ENCODE measurements at places on chromosomes 7 and 10. TPM values are rescaled to one million over a fixed set of nuclear protein-coding genes. Genes with fewer than 3 reads are reported as not detected.
A peak's percentile ranks its signal among the peaks of the same experiment; 100 is the strongest.

DNA sequence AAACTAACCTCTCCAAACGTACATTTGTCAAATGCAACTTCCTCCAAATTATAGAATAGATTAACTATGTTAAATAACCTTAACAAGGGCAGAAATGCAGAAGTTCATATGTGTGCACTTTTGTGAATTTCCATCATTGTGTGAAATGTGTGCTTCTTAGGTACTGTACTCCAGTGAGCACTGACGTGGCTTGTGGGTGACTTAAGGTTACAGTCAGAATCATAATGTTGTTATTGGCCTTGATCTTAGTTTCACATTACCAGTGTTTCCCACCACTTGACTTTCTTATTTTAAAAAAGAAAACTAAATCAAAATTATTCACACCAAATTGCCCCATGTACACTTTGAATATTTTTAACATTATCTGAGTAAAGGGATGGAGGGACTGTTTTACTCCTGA is 155.1 kb upstream of the FZD8 start:
- DNase-seq, result no peak

GRCh38 chr10:62583876-62584615 is 209.9 kb downstream of the ZNF365 start:
- DNase-seq, result no peak

- DNase-seq, result no peak
These were observed 267.7 kb downstream of the FGFR2 start for GRCh38 chr10:121330563-121330962.

DNA sequence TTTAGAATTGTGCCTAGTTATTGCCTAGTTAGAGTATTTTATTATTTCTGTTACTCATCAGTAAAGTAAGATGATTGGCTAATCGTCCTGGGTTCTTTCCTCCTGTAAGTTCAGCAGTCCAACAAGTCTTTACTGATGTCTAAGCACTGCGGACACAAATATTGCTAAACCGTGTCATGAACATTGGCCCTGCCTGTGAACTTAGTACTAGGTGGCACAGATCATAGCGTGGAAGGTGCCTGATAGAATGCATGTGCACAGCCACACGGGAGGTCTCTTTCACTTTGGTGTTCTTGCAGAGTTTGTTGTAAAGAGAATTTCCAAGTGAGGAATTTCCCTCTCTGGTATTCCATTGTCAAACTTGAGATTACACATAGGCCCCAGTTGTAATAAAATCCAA is 38.0 kb downstream of the RBM33 start:
- no peak for DNase-seq

DNA sequence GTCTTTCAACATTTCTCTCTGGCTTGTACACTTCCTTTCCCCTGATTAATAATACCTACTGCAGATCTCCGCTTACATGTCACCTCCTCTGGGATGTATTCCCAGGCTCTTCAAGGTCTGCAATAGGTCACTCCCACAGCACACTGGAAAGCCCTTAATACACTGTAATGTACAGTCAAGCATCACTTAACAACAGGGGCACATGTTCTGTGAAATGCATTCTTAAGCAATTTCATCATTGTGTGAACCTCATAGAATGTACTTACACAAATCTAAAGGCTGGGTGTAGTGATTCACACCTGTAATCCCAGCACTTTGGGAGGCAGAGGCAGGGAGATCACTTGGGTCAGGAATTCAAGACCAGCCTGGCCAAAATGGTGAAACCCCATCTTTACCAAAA is 1.9 kb downstream of the COX15 start:
- DNase-seq, result no peak

- peak; percentile 50 for DNase-seq
These were observed 68.0 kb upstream of the SAMD8 start for GRCh38 chr10:75043256-75044131.

DNA sequence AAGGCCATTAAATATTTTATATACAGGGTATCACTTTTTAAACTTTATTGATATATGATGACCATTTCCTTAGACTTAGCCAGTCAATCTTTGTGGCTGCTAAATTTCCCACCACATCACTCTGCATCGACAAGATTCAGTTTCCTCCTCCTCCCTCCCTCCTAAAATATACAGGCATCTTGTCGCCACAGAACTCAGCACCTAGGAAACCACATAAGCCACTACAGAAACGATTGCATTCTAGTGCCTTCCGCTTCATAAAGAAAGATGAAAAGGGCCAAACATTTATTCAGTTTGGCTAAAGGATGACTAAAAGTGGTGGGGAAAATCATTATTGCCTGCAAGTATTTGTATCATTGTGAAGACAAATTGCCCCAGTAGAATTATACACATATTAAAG is 30.7 kb downstream of the ERCC6 start:
- DNase-seq, result no peak

- DNase-seq, result no peak
These were observed 176.1 kb downstream of the ABCA13 start for GRCh38 chr7:48347230-48347825.

- no peak for DNase-seq
These were observed 516.9 kb upstream of the LRRN3 start for GRCh38 chr7:110573862-110574528.

DNA sequence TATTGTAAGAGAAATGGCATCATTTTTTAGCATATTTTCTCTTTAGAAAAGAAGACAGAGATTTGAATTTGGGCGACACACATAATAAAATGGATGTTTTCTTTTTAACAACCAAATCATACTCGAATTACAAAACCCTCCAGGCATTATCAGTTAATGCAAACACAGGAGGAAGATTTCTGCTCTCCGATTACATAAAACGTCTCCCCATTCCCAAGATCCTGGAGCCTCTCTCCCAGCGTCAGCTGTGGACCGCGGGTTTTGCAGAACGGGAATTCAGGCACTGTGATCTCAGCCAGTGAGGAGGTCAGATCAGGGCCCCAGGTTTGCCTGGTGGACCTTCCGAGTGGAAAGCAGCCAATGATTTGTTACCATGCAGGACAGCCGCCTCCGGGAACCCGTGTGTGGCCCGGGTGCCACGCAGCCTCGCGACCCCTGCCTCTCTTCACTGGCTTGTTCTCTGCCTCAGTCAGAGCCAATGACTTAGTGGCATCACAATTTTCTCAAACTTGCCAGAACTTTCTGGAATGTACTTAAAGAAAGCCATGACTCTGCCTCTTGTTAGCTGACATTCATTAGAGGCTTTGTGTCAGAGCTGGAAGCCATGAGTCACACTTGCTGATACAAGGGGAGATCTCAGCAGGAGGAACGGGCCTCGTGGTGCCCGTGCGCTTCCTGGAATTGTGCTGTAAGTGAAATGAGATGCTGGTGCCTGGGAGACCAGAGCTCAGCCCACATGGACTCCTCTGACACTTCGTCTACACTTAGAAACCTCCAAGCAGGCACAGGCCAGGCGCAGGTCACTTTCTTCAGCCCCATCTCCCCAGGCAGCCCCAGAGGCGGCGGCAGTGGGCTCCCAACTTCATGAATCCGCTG is 246.1 kb downstream of the KLF6 start:
- DNase-seq, result no peak

GRCh38 chr7:13821152-13821787 is 168.2 kb downstream of the ETV1 start:
- no peak for DNase-seq

- DNase-seq, result no peak
These were observed 18.9 kb upstream of the OPN4 start for GRCh38 chr10:86635402-86635801.

DNA sequence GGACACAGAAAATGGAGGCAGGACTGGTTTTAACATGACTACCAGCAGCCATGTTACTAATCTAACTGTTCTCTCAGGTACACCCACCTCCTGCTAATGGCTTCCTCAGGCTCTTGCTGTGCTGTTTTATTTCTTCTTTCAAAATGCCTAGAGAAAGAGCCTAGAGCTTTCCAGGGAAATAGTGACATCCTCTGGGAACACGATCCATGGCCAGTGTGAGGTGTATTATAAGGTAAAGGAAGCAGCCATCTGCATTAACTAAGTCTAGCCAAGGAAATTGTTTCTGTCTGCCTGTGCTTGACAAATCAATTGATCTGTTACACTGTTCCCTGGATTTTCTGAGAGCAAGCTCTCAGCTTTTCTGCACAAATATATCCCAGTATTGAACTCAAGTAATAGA is 42.2 kb upstream of the AOAH start:
- no peak for DNase-seq

GRCh38 chr10:118868589-118868988 is 113.8 kb upstream of the CACUL1 start:
- no peak for DNase-seq

GRCh38 chr10:48309711-48310226 is 3.3 kb downstream of the MAPK8 start:
- no peak for DNase-seq

MMP21 gene
- total RNA-seq, result 0.20 TPM

GBX1 gene
- total RNA-seq, result not detected

COBL gene
- not detected for total RNA-seq

KNDC1 gene
- total RNA-seq, result 0.36 TPM

TMEM176A gene
- total RNA-seq, result 0.54 TPM

LIPJ gene
- total RNA-seq, result 0.17 TPM

CALML5 gene
- total RNA-seq, result not detected

INSYN2A gene
- total RNA-seq, result not detected

TMEM270 gene
- total RNA-seq, result not detected

SPDYE11 gene
- total RNA-seq, result not detected

ZPBP gene
- total RNA-seq, result not detected

GNAT3 gene
- total RNA-seq, result not detected

All from activated naive CD8-positive, alpha-beta T cell treated with anti-CD3 and anti-CD28 coated beads, Interleukin-2, amount 10 ng/mL, durations not matched to agents 7 days and 5 days (primary cell).